Naive thymus-derived CD8-positive, alpha-beta T cell (primary cell): ENCODE measurements at places on chromosomes 6 and 20.

DNA sequence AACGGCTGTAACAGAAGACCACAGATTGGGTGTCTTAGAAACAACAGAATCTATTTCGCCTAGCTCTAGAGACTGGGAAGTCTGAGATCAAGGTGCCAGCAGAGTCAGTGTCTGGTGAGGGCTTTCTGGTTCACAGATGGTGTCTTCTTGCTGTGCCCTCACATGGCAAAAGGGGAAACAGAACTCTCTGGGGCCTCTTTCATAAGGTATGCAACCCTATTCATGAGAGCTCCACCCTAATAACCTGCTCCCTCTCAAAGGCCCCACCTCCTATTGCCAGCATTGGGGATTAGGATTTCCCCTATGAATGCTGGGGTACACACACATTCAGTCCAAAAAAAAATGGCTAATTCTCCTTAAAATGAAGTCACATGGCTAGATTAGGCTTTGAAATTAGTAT is 10.0 kb downstream of the TXNDC5 start:
- DNase-seq: no peak

GRCh38 chr20:54172532-54172855 is 1.3 kb downstream of the CYP24A1 start:
- no peak for DNase-seq

DNA sequence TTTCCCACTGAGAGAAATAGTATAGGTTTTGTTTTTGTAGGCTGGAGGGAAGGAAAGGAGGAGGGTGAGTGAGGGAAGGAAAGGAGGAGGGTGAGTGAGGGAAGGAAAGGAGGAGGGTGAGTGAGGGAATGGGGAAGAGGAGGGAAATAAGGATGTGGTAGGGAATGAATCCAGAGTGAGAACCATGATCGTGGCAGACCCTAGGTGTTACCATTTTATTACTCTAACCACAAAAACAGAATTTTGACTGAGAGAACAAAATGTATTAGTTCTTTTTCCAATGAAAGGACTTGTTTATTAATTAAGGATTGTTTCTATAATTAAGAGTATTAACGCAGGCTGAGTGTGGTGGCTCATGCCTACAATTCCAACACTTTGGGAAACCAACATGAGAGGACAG is 16.4 kb downstream of the SSR1 start:
- DNase-seq: no peak

GRCh38 chr6:136051140-136051775 is 198.9 kb downstream of the MTFR2 start:
- peak; percentile 13 for DNase-seq

DNA sequence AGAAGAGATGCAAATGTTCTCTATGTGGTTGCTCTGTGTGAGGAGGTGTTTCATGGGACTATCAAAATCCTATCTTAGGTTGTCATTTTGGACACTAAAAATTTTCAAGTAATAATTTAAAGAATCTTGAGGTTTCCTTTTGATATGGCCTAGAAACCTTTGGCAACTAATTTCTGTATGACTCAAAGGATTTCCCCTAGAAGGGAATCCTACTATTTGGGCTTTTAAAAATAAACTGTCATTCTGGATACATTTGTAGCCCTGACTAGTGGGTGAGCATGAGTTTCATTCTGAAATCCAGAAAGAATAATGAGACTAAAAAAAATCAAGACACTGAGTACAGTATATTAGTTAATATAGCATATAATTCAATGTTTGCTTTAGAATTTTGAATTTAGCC is 25.5 kb upstream of the RAB23 start:
- DNase-seq: no peak

DNA sequence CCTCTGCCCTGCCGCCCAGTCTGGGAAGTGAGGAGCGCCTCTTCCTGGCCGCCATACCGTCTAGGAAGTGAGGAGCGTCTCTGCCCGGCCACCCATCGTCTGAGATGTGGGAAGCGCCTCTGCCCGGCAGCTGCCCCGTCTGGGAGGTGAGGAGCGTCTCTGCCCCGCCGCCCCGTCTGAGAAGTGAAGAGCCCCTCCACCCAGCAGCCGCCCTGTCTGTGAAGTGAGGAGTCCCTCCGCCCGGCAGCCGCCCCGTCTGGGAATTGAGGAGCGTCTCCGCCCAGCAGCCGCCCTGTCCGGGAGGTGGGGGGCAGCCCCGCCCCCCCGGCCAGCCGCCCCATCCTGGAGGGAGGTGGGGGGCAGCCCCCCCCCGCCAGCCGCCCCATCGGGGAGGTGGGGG is 27.8 kb downstream of the SNHG17 start:
- DNase-seq: no peak

DNA sequence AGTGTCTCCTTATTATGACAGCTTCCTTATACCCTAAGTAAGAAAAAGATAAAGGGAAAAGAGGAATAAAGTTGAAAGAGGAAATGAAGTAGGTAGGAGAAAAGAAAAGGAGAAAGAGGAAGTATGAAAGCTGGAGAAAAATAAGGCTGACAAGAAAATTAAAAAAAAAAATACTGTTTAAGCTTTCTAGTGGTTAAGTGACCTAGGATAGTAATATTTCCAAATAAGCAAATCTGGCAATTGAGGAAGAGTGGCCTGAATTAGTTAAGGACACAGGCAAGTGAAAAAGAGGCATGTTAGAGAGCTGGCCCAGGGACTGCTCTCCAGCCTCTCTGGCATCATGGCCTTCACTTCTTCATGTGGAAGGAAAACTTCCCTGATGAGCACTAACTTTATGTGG is 76.5 kb upstream of the ADGRF1 start:
- no peak for DNase-seq

- no peak for DNase-seq
Observed at GRCh38 chr20:24443436-24443835, 26.0 kb upstream of the SYNDIG1 start.

GRCh38 chr6:43771858-43772680 is 2.1 kb downstream of the VEGFA start:
- peak; percentile 30 for DNase-seq
